Right renal pelvis (tissue), 4 donors: ENCODE measurements at places on chromosomes 3 and 15. TPM values are rescaled to one million over a fixed set of nuclear protein-coding genes. Genes with fewer than 3 reads are reported as not detected.

DNA sequence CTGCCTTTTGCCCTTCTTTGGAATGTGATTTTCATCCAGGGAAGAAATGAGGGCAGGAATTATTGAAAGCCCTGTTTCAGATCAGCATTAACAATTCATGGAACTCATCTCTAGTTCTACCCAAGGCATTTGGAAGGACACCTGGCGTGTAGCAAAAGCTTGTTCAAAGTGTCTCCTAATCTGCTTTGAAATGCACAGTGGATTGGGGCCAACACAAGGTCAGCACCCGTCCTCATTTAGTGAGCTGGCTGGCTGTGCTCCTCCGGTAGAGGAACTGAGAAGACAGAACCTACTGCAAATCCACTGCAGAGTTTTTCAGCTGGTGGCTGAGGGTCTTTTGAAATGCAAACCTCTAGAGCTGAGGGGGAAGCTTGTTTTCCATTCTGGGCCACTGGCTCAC, 141.6 kb upstream of the STT3B start:
- DNase-seq, result no peak

DNA sequence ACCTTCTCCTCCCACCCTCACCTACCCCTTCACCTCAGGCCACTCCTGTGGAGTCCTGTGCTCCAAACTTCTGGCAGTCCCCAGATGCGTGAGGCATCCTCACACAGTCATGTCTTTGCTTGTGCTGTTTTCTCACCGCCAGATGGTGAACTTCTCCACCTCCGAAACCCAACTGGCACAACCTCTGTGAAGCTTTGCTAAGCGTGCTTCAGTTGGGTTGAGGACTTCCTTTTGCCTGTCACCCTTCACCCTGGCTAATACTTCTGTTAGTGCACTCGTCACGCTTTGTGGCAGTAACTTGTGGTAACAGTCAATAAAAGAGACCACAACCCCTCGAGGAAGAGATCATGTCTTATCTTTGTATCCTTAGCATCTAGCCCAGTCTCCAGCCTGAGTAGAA, 42.0 kb upstream of the SKOR1 start:
- DNase-seq, result no peak

DNA sequence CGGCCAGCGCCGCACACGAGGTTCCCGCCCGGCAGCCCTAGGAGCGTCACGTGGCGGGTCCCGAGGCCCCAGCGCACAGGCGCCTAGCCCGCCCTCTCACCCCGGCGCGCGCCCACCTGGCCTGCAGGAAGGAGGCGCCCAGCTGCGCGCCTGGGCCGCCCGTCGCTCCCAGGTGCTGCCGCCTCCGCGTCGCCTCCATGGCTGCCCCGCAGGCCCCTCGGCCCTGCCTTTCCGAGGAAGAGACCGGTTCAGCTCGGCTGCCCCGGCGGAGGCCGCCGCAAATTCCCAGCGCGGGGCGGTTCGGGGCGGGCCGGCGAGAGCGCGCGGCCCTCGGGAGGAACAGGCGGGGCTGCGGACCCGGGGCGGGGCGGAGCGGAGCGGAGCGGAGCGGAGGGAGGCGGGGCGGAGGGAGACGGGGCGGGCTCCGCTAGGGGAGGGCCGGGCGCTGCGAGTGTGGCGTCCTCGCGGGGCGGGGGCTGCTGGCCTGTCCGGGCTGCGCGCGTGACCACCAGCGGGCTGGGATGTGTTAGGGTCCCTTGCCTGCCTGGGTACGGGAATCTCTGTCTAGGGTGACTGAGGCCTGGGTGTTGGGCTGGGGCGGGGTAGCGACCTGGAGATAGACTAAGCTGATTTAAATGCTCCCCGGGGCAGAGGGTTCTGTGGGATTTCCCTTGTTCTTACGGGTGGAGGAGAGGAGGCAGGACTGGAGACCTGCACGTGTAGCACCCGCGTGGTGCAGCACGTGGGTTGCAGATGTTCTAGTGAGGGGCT, at the start of gene CLN6:
Gene CLN6, minus strand, starts transcription at position 343 of the 771 bp plus-strand sequence. Its CDS starts 144 bp downstream, at position 199.
- peak; percentile 58 for DNase-seq

DNA sequence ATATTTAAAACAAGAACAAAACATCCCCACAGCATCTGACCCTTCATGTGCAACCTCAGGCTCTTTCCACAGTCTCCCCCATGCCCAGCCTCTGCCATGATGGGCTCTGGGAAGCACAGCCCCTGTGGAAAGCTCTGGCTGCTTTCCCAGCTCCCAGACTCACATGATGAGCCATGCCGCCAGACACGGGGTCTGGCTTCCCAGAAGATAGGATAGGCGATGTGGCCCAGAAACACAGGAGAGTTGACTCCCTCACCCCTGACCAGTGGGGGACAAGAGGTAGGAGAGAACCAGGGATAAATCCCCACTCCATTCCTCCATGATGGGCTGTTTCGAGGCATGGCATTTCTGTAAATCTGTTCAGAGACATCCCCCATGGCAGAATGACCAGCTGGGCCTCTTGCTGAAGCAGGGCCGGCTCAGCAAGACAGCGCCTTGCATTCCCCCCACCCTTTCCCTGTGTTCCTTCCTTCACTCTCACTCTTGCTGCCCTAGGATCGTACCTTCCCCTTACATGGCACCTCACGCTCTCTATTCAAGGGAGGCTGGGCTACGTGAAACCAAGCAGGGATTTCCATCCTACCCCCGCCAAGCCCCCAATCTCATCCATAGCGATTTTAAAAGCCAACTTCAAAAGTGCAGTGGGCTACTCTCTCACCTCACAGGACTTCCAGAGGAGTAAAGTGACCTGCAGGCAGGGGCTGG, 192.4 kb downstream of the ABHD5 start:
- no peak for DNase-seq

DNA sequence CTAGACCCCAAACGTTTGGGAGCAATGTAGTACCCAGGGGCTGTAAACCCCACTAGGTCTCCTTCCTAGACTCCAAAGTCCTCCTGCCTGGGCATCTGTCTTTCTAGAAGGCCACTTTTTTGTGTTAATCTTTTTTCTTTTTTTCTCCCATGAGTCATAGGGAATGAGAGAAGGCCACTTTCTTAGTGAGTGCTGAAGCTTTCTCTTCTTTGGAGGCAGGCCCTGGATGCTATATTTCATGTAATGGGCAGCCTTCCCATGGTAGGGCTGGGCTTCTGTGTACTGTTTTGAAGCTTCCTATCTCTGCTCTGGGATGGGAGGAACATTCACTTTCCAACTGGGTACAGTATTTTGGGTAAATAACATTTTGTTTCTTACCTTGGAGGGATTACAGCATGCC, 15.2 kb upstream of the RTP2 start:
- no peak for DNase-seq

- no peak for DNase-seq
These were observed 20.0 kb upstream of the SENP7 start for GRCh38 chr3:101532783-101533602.

DNA sequence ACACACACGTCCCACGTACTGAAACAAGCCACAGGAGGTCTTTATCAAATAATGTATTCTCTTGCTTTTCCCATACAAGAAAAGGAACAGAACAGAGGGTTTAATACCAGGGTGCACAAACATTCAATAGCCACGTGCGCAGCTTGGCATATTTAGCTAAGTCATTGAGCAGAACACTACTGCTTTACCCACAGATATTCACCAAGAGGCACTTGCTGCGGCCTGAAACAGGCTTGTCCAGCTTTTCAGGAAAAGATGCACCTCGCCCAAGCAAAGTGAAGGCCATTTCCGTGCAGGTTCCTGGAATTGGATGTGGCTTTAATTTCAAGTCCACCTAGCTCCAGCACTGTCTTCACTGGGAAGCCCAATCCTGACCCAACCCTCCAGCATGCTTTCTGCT, 17.6 kb downstream of the ZDHHC3 start:
- no peak for DNase-seq

DNA sequence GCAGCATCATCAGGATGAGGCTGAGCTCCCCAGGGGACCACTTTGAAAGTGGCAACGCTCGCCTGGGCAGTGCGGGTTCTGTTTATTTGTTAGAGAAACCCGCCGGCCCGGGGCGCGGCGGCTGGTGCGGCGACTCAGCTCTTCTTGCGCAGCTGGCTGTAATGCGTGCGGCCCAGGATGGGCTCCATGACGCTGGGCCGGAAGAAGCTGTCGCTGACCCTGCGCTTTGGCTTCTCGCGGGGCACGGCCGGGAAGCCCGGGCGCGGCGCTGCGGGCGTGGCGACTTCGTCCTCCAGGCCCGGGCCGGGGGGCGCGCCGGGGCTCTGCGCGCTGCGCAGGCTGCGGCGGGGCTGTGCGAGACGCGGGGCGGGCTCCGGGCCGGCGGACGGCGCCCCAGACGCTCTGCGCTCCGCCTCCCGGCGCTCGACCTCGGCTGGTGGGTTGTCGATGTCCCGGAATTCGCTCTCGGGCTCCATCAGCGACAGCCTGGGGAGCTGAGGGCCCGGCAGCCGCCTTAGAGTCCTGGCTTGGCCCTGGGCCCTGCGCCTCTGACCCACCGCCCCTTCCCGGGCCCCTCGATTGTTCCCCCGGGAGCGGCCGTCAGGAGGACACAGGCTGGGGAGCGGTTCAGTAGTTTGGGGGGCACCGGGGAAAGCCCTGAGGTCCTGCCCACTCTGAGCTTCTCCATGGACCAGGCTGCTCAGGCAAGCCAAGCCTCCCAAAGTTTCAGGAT, 10.3 kb upstream of the KIF7 start:
- no peak for DNase-seq

Gene GOLGA6L25
- polyA plus RNA-seq, result not detected

Gene TADA3
- polyA plus RNA-seq, result 67.9 TPM
